ENCODE measurements at places on chromosomes 16 and 17.

DNA sequence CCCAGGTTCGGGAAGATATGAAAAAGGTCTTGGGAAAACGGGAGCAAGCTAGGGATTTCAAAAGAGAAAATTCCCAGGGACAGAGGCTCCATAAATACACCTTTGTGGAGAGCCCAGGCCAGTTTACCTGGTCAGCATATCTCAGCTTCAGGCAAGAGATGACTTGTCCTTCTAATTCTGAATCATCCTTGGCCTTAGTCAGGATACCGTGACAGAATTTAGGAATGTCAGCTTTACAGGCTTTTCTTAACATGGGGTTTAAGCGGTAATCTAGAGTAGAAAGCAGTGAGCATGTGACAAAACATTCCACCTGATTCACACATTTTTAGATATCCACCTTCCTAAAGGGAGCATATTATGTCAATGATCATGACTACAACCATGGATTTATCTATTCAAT lies 41.1 kb upstream of the CLEC18B start:
- no peak for DNase-seq

DNA sequence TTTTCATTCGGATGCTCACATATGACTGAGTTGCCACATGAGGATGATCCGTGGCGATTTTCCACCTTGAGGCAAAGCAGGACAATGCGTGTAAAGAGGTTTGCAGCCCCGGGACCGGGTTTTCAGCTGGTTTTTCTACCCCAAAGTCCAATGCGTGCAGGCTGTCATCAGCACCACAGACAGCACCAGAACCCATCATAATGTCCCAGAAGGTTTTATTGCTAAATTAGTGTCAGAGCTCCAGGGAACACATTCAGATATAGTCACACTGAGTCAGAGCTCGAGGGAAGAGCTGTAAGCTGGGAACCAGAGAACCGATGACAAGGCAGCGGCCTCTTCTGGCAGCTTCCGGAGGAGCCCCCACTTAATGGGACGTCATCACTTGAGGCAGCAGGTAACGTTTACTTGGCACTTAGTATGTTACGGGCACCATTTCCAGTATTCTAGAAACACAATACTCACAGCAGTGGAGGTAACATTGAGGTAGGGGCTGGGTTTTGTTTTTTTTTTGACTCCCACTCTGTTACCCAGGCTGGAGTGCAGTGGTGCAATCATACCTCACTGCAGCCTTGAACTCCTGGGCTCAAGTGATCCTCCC lies 8.9 kb upstream of the NAGPA start:
- no peak for DNase-seq

- no peak for DNase-seq
Measured at GRCh38 chr16:10548404-10548803, 32.0 kb downstream of the EMP2 start.

- no peak for DNase-seq
Measured at GRCh38 chr17:74737299-74738050, 419 bp downstream of the RAB37 start.

GRCh38 chr17:62126292-62126691 lies 61.2 kb upstream of the MED13 start:
- DNase-seq = no peak

DNA sequence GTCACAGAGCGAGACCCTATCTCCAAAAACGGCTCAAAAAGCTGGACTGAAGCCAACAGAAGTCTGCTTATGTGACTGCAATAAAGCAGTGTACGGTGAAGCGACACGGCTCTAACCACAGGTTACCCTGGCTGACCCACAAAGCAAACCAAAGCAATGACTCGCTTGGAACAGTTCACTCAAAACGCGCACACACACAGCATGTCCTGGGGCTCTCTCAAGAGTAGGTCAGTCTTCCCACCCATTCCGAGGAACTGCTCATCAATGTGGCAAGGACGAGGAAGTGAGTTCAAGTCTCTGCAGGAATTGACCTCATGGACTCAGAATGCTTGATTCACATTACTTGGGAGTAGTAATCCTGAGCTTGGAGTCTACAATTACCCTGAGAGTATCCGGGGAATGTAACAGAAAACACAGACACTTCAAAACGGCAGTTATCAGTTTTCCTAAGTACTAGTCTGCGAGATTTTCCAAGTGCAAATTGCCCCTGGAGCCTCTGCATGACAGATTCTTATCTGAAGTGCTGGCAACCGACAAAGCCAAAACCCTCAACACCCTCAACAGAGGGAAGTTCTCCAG lies 25.4 kb downstream of the PELP1 start:
- DNase-seq = no peak

DNA sequence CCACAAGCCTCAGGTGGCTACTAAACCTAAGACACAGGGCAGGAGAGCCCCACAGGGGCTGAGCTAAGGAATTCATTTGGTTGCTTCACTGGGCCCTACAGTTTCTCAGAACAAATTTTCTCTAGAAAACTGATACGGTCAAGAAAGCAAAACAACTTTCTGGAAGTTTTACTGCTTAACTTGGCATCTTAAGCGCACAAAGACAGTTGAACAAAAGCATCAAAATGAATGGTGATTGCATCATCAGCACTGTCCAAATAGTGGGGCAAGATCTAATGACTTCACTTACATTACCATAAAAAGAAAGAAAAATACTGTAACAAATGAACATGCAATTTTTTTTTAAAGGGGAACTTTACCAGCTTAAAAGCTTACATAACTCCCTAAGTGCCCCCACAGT lies 47.6 kb downstream of the XPO6 start:
- DNase-seq = no peak

DNA sequence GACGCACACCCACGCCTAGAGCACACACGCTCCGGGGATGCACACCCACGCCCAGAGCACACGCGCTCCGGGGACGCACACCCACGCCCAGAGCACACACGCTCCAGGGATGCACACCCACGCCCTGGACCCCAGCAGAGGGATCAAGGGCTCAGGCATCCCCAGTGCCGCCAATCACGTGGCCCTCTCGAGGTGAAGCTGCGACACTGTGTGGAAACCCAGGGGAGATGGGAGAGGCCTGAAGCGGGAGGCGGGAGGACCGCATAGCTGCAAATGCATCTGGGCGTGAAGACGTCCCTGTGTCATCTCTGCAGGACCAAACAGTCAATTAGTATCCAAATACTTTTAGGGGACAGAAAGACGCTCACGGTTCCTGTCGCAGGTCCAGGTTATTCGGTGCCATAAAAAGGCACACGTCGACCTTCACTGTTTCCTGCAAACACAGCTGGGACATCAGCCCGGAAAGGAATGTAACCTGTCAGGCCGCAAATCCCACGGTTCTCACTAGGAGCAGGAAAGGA lies 56.4 kb downstream of the TBC1D16 start:
- no peak for DNase-seq
